Activated CD4-positive, alpha-beta T cell treated with anti-CD3 and anti-CD28 coated beads, Interleukin-2, amount 50 U/mL, for 48 hours (primary cell): ENCODE measurements at places on chromosomes 6 and 20.

- DNase-seq = no peak
Observed at GRCh38 chr6:21050935-21051334, 516.7 kb downstream of the CDKAL1 start.

- no peak for DNase-seq
Observed at GRCh38 chr6:97150932-97151331, 132.1 kb downstream of the MMS22L start.

- DNase-seq = no peak
Observed at GRCh38 chr6:7991536-7991935, 72.7 kb downstream of the BLOC1S5 start.

DNA sequence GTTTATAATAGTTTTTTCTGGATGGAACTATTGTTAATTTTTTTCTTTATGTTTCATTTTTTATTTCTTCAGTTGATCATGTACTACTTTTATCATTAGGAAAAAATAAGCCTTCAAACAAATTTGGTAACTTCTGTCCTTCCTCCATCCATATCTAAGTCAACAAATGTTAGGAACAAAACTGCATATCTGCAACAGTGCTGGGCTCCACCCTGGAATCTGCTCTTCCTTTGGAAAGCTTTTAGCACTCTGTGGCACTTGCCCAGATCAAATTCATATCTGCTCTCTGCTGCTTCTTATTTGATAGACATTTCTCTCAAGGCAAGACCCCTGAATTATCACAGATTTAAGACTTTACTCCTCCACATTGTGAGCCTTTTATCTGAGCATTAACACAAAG lies 24.3 kb upstream of the GPR63 start:
- DNase-seq = no peak

GRCh38 chr6:158038291-158039177 lies 56.9 kb downstream of the SYNJ2 start:
- no peak for DNase-seq

- no peak for DNase-seq
Observed at GRCh38 chr6:10414756-10415616, at the start of gene TFAP2A. TSS of gene TFAP2A (minus strand) at chr6:10415074. CDS start at chr6:10414991, 83 bp downstream.
